ENCODE measurements at places on chromosomes 1 and 21.

- no peak for DNase-seq
These were observed 396.7 kb downstream of the TGFB2 start for GRCh38 chr1:218741852-218742251.

DNA sequence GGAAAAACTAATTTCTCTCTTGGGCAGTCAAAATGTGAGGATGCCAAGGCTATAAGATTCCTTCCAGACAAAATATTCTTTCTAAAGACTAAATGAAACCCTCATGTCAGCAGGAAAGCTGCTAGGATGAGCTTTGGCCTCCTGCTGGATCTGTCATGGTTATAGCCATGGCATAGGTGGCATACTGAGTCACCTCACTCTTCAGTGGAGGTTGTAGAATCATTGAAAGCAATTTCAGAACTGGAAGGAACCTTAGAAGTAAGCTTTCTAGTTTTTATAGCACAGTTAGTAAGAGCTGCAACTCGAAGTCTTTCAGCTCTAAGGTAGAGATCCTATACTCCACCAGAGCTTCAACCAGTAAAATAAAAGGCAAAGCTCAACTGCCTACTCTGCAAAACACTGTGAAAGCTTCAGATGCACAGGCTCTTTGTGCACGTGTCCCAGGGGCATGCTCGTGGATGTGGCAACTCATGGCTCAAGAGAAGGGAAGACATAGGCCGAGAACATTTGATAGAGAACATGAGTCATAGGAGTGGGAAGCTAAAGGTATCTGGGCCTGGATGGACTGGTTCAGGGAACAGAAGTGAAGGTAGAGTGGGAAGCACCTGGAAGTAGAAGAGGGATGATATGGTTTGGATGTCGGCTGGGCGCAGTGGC is 5.8 kb downstream of the AVPR1B start:
- no peak for DNase-seq

DNA sequence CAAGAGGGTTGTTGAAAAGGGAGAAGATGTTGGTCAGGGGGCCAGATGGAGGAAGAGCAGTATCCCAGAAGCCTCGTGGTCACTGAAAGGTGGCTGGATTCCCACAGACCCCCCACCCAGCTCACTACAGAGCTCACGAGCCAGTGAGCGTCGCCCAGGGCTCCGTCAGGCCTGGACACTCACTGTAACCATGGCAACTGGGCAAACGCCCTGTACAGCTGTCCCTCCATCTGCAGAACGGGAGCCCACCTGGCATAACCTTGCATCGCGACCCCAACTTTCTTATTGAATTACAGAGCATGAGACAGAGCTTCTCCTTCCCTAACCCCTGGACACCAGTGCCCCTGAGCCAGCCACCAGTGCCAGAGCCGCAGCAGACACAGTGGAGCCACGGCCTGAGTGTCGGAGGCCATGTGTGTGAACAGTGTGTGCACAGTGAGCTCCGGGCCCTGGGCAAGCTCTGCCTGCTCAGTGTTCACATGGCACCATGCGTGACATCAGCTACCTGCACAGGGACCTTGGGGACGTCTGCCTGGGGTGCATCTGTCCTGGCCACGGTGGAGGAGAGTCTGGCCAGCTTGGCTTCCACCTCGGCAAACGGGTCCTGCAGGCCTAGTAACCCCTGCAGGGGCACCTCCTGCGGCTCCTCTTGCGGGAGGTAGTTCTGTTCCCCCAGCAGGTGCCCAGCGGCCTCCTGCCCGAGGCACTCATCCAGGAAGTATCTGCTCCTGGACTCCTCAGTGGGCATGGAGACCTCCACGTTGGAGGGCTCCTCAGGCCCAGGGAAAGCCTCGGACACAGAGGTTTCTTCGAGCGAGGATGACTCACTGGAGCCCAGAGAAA is 25.9 kb upstream of the DDOST start:
- no peak for DNase-seq

GRCh38 chr1:178537382-178538090 is 24.6 kb downstream of the TEX35 start:
- DNase-seq, result no peak

DNA sequence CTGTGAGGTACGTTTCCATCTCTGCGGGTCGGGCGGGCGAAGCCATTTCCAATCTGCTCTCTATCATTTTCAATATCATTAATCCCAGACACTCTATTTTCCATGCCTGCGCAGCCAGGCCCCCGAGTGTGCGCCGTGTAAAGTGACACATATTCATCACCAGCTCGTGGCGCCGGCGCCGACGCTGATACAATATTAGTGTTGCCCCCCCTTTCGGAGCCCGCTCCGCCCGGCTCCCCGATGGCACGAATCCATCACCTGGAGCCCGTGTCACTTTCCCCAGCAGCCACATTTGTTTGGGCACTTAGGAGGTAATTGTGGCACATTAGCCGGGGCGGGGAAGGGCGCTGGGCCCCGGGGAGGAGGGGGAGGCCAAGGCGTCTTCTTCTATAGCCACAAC is 33.7 kb upstream of the DMBX1 start:
- DNase-seq, result no peak

- DNase-seq, result no peak
These were observed 14.3 kb downstream of the EGLN1 start for GRCh38 chr1:231407547-231408396.

DNA sequence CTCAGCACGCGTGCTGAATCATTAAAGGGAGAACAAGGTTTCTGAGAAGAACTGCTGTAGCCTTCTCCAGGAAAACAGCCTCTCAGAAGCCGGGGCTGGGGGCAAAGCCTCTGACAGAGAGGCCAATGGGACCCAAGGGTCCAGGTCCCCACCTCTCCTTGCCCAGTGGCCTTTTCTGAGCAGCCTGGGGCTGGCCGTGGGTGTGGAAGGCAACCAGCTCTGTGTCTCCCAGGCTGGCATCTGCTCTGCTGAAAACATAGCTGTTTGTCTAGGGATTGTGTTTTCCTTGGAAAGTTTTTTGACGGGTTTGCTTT is 261.2 kb downstream of the NPHP4 start:
- DNase-seq, result no peak

GRCh38 chr1:14338509-14338908 is 260.0 kb upstream of the KAZN start:
- DNase-seq, result no peak

DNA sequence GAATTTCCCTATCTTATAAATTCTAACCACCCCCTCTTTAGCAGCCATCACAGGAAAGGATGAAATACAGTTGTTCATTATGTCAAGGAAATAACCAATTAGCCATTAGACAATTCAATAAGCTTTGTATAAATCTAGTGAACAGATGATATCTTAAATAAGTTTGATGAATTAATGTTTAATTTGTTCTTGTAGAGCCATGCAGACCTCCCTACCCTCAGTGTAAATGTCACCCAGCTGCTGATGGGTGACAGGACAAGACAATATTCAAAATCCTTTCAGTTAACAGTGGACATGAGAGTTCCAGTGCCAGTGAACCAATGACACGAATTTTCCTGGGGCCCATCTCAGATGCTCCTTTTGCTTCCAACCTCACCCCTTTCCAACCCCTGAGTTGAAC is 395.9 kb downstream of the KCTD3 start:
- no peak for DNase-seq

DNA sequence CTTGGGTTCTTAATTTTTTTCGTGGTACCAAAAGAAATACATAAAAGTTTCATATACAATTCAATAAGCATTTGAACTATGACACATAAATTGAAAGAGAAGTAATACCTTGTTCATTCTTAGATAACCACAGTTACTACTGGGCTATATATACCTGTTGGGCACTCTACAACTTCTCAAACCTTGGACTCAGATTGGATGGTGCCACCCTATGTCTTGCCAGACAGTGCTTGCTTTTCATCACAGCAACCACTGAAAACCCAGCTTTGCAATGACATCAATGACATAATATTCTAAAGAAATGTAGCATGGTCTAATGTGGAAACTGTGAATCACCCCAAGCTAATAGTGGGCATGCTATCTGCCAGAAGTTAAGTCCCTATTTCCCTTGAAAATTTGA is 62.8 kb upstream of the DPH5 start:
- no peak for DNase-seq

DNA sequence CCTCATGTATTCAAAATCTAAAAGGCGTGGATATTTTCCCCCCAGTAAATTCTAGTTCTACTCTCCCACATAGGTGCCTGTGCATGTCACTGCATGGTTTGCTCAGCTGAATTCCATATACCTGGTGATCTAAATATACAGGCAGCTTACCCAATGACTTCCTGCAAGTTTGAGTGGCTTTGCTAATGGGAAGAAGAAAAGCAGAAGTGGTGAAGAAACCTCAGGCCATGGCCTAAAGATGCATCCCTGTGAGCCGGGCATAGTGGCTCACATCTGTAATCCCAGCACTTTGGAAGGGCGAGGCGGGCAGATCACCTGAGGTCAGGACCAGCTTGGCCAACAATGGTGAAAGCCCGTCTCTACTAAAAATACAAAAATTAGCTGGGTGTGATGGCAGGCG is 11.5 kb downstream of the SLC44A3 start:
- no peak for DNase-seq

GRCh38 chr1:92488416-92488815 is 1.7 kb upstream of the GFI1 start:
- no peak for DNase-seq

DNA sequence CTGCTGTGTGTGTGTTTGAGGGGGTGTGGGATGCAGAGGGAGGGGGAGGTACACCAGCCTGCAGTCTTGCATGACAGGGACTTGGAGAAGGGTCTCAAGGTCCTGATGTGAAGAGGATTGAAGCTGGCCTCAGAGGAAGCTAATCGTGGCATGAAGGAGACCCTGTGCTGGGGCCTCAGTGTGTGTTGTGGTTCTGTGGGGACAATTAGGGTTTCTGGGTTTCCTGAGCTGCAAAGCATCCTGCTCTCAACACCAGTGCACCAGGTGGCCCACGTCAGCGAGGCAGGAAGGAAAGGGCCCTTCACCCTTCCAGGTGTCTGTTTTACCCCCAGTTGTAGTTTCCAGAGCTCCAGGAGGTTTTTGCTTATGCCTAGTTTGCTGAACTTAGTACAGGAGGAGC is 52.8 kb downstream of the TENT5C start:
- DNase-seq, result no peak

GRCh38 chr1:64956733-64957441 is 9.5 kb downstream of the JAK1 start:
- no peak for DNase-seq

DNA sequence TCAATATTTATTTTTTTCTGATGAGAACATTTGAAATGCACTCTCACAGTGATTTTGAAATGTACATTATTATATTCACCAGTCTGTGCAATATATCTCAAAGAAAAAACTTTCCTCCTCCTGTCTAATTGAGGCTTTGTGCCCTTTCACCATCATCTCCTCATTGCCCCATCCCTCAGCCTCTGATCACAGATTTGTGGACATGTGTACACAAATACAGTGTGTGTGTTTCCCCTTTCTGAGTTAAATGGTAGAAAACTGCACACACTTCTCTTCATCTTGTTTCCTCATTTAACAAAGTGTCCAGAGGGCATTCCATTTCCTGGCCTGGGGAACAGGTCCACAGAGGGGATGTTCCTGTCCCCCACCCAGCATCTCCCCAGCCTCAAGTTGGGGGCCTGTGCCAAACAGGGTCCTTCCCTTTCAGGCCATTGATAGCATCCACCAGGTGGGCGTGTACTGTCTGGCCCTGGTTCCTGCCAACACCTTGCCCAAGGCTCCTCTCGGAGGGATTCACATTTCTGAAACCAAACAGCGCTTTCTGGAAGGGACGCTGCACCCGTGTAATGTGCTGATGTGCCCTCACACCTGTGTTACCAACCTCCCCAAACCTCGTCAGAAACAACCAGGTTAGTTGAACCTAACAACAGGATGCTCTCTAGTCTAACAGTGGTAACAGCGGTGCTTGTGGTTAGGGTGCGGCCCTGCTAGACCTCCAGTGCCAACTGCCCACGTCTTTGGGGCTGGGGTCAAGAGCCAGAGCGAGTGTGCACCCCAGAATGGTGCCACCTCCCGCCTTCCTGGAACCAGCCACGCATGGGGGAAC is 54.6 kb downstream of the S100B start:
- no peak for DNase-seq

DNA sequence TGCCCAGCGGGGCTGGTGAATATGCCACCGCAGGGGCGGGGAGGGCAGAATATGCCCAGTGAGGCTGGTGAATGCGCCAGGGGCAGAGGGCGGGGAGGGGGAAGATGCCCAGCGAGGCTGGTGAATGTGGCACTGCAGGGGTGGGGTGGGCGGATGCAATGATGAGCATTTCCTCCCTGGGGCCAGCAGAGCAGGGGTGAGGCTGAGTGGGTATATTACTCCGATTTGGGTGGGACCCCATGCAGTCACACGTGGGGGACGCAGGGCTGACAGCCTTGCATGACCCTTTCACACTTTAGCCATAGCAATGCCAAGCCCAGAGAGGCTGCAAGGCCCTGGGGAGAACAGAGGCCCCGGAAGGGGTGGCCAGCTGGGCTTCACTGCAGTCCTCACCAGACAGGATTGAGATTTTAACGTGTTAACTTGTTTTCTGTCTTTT is 9.3 kb upstream of the SLX9 start:
- DNase-seq, result no peak

DNA sequence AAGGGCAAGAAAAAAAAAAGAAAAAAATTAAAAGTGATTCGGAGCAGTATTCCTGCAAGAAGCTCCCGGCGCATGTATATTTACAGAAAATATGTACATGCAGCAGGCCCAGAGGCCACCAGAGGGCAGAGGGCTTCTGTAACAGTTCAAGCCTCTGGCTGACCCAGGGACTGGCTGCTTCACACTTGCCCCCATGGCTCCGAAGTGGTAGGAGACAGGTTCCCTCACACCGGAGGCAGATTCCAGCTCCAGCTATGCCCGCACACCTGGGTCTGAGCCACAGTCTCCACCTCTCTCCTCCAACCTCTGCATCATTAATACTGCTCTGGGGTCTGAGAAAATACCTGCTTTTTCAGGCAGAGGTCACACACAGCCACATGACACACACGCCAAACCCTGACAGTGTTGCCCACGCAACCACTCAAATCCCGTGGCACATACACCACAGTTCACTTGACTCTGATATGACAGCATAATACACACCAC is 2.2 kb upstream of the ARHGAP30 start:
- no peak for DNase-seq

GRCh38 chr1:207407655-207408260 is 46.4 kb upstream of the CR2 start:
- DNase-seq, result no peak

DNA sequence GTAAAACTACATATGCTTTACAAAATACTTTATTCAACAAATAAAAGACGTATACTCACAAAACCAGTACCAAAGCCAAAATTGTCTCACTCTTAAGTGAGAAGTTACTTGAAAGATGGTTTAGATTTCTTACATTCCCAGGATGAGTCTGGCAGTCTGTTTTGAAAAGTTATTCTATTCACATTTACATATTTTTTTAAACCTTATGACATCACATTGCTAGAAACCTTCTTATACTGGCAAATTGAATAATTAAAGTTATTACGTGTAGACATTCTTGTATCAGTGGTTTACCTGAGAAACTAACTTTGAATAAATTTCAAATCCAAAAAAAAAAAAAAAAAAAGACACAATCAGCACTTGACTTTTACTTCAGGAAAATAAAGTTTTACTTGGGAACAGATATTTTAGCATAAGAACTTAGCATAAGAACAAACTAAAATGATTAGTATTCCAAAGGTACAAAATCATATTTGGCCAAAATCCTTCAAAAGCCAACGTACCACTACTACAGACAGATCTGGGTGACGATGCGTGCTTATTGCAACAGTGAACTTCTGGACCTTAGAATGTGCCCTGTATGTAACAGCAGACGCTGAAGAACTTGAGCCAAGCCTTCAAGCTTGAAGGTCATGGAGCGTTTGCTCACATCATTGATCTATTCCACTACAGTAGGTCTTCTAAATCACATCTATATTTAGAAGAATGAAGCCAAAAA is 2.5 kb downstream of the CDC42BPA start:
- DNase-seq, result no peak

GRCh38 chr1:109091839-109092193 is 1.3 kb downstream of the TMEM167B start:
- DNase-seq, result no peak

All from activated T-cell treated with anti-CD3 and anti-CD28 coated beads for 48 hours (primary cell).